Sciatic nerve (tissue), 2 donors: ENCODE measurements at places on chromosomes 3 and 15. TPM values are rescaled to one million over a fixed set of nuclear protein-coding genes. Genes with fewer than 3 reads are reported as not detected.

DNA sequence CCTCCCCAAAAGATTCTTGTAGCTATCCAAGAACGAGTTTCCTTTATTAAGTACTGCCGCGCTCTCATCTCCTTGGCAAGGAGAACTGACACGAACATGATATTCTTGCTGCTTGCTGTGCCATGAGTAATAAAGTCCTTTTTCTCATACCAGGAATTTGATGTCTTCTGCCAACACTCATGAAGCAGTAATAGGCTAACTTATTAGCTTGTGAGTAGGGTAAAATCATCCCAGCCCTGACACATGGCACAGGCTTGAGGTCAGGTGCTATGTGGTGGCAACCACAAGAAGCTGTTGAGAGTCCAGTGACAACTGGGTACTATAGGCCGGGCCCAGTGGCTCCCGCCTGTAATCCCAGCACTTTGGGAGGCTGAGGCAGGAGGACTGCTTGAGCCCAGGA, 22.7 kb upstream of the UBXN7 start:
- no peak for DNase-seq

GRCh38 chr3:178663201-178663934, 127.1 kb downstream of the KCNMB2 start:
- no peak for DNase-seq

GRCh38 chr15:79184465-79184892, 93.9 kb upstream of the RASGRF1 start:
- peak; percentile 89 for DNase-seq

DNA sequence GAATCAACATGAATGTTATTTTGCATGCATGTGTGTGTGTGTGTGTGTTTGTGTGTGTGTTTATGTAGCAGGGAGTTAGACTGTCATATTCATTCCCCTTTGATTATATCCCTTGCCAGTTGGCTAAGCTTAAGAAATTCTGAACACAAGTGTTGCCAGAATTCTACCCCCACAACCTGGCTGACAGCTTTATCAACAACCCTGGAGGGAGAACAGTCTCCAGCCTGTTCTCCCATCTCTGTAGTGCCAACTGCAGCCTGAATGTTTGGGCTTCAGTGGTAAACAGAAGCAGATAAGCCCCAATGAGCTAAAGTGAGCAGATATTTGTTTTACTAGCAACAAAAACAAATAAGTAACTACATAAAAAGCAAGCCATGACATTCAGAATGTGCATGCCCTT, 162.6 kb upstream of the ABI3BP start:
- DNase-seq, result no peak

Gene PP2D1
- not detected for total RNA-seq

Gene TLR9
- 1.1 TPM for total RNA-seq

Gene FBXO22
- 23.2 TPM for total RNA-seq
